ENCODE measurements at places on chromosomes 1 and 21.

GRCh38 chr1:29094433-29094832 is 29.3 kb downstream of the TMEM200B start:
- DNase-seq, result no peak

GRCh38 chr1:43067977-43068751 is 103.9 kb downstream of the EBNA1BP2 start:
- no peak for DNase-seq

GRCh38 chr1:9107136-9107535 is 21.8 kb downstream of the GPR157 start:
- DNase-seq, result no peak

DNA sequence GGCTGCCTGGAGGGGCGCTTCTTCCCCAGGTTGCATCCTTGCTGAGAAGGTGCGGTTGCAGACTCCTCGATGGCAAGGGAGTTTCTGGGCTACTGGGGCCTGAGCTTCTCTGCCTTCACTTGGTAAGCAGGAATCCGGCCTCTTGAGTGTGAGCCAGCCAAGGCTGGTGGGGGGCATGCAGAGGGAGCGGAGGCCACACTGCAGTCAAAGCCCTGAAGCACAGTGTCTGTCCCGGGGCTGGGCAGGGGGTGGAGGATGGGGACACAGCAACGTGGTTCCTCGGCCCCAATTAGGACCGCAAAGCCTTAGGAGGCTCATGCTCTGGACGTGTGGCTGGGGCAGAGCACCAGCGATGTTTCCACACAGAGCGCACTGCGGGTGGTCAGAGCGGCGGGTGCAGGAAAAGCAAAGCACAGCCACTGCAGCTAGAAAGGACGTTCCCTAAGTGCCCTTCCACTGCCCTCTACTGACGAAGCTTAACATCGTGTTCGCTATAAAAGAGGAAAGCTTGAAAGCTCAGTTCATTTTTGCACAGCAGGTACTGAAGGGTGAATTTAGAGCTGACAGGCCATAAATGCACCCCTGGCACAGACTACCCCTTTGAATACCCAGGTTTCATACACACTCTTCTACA is 60.7 kb upstream of the COG2 start:
- DNase-seq, result no peak

DNA sequence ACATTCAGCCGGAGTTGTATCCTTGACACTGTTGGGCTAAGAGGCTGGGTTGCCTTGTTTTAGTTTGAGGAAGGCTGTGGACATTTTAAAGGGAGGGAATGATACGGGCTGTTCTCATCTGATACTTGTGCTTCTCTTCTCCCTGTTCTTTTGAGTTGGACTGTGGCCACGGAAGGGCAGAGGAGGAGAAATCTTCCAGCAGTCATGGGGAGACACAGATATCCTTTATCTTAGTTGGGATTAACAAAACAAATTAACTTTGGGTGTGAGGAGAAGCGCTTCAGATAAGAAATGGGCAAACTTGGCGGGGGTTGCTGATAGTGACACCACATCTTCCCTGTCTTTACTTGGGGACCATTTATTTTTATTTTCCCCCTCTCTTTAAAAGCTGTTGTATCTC is 138.8 kb downstream of the ROR1 start:
- DNase-seq, result no peak

- DNase-seq, result no peak
Measured at GRCh38 chr1:181139631-181140061, 51.1 kb downstream of the IER5 start.

DNA sequence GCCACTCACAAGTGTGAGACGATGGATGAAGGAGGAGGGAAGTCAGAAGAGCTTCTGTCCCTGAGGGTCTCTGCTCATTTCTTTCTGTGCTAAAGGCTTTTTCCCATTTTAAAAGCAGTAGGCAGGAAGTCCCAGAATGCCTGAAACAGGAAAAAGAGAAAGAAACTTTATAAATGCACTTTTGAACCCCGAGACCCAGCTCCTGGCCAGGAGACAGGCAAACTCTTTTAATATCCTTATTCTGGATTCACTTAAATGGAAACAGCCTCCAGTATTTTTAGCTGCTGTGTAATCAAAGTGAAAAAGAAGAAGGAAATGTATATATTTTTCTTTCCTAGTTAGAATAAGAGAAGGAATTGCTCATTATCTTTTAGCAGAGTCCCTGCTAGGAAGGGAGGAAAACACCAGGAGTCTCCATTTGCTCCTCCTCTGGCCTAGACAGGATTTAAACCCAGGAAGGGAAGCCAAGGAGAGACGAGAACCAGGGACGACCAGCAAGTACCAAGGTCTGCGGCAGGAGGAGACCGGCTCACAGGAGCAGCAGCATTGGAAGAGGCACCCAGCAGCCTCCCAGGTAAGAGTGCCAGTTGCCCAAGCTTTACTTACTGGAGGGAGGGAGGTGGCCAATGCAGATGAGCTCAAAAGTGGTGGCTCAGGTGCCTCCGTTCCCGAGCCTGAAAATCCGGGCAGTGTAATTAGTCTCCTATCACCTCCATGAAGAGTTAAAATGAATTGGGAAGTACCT is at the start of gene TNN:
Gene TNN (plus strand): TSS at position 472 of the 745 bp plus-strand sequence. CDS start 9,586 bp downstream, outside the sequence.
- no peak for DNase-seq

DNA sequence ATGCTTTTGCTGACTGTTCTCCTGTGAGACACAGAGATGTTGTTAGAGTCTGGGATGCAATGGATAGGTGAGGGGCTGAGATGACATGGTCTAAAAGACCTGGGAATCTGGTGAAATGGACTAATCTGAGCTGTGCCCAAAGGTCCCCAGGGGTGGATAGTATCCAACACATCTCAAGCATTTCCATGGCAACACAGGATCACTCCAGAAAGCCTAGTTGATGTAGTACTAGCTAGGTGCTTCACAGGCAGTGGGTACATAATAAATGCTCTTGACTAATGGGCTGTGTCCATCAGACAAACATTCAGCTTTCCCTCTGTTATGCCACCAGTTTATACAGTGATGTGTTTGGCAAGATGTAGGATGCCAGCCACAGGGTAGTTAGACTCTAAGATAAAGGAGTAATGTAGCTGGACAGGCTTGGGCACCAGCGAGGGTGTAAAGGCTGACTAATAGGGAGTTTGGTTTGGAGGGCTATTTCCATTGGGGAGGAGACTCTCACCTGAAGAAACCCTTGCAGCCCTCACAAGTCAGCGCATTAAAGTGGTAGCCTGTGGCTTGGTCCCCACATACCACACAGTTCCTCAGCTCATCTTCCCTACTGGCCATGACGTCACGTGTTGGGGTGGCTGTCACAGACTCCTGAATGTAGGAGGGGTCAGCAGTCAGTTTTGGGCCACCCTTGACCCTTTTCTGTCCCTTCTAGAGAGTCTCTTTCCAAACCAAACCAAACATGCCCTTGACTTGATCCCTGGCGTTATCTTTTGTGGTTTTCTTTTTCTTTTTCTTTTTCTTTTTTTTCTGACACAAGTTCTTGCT is 1.8 kb downstream of the NR1I3 start:
- DNase-seq, result no peak

DNA sequence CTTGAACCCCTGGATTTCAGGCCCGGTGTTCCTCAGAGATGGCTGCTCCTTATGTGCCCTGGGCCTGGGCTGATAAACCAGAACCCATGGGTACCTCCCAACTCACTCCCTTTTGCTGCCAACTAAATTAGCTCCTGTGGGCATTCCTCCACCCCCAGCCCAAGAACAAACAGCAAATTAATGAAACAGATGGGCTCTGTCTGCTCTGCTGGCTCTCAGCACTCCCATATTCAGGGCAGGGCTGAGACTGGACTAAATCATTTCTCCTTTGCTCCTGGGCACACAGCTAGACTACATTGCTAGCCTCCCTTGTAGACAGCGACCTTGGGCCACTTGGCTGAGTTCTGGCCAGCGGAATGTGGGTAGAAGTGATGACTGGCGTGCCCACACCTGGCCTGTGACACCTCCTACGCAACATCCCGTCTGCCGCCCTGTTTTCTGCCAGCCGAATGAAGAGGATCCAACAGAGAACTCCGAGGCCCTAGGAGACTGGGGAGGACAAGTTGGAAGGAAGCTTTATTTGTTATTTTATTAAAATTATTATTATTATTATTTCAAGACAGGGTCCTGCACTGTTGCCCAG is 101.9 kb upstream of the DISP3 start:
- DNase-seq, result no peak

- peak; percentile 48 for DNase-seq
Measured at GRCh38 chr1:174998569-174999215, 1.1 kb upstream of the CACYBP start.

- no peak for DNase-seq
Measured at GRCh38 chr1:60063561-60063960, 10.0 kb downstream of the C1orf87 start.

DNA sequence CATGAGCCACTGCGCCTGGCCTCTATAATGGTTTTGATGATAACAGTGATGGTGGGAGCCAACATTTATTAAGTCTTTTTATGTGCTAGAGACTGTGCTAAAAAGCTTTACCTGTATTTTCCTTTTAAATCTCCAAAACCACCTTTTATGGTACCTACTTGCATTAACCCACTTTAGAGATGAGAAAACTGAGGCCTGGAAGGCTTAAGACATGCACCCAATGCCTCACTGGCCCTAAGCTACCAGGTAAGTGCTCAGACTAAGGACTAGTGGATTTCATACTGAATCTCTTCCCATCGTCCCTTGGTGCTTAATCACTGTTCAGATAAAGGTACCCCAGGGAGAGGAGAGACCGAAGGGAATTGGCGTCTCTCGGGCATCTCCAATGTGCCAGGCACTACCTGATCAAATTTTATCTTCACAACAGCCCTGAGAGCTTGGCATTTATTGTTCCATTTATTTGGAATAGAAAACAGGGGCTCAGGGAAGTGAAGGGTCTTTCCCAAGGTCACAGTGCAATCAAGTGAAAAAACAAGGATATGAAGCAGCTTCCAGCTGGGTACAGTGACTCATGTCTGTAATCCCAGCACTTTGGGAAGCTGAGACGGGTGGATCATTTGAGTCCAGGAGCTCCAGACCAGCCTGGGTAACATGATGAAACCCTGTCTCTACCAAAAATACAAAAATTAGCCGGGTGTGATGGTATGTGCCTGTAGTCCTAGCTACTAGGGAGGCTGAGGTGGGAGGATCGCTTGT is 84.2 kb downstream of the LACTBL1 start:
- DNase-seq, result no peak

GRCh38 chr21:45436351-45437065 is 31.5 kb downstream of the COL18A1 start:
- DNase-seq, result no peak

- DNase-seq, result no peak
Measured at GRCh38 chr1:29245261-29245660, 8.9 kb downstream of the PTPRU start.

GRCh38 chr1:167425482-167425881 is 92.8 kb downstream of the CD247 start:
- no peak for DNase-seq

GRCh38 chr1:168150283-168150682 is 13.6 kb upstream of the GPR161 start:
- no peak for DNase-seq
